GM13976 (cell line): ENCODE measurements at places on chromosomes 12 and 14.

- DNase-seq: peak; percentile 73
Observed at GRCh38 chr12:7832059-7832696, 40.5 kb downstream of the SLC2A14 start.

DNA sequence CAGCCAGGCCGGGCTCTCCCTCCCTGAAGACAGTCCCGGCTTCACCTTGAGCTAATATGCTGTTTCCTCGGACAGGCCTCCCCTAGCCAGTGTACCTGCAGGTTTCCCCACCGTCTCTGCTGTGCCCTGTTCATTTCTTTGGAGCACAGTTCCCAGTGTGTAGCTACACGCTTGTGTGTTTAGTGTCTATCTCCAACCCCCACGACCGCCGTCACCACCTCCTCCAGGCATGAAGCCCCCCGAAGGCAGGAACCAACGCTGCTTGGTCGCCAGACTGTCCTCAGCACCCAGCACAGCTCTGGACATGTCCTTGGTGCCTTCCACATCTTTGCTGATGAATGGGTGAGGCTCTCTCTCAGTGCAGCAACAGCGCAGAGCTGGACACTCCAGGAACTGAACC lies 26.2 kb upstream of the PLEKHG6 start:
- no peak for DNase-seq

DNA sequence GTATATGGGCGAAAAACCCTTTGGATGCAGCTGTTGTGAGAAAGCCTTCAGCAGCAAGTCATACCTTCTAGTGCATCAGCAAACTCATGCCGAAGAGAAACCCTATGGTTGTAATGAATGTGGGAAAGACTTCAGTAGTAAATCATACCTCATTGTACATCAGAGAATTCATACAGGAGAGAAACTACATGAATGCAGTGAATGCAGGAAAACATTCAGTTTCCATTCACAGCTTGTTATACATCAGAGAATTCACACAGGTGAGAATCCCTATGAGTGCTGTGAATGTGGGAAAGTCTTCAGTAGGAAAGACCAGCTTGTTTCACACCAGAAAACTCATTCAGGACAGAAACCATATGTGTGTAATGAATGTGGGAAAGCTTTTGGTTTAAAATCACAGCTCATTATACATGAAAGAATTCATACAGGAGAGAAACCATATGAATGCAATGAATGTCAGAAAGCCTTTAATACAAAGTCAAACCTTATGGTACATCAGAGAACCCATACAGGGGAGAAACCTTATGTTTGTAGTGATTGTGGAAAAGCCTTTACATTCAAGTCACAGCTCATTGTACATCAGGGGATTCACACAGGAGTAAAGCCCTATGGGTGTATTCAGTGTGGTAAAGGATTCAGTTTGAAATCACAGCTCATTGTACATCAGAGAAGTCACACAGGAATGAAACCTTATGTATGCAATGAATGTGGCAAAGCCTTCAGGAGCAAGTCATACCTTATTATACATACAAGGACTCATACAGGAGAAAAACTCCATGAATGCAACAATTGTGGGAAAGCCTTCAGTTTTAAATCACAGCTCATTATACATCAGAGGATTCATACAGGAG lies 21.4 kb downstream of the ZNF268 start:
- no peak for DNase-seq

DNA sequence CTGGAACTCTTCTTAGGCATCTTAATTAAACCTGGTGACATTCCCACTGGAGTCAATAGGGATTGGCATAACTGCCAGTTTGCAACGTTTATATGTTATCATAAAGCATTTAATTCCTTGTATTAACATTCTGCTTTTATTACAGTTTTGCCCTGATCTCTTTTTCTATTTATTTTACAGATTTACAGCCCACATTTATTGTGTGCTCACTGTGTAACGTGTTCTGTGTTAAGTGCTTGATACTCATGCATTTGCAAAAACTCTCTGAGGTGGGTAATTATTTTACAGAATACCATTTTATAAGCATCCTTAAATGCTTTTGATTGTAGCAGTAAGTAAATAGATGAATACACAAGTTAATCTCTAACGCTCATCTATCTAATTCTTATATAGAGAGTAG lies 341.5 kb upstream of the FAR2 start:
- no peak for DNase-seq

DNA sequence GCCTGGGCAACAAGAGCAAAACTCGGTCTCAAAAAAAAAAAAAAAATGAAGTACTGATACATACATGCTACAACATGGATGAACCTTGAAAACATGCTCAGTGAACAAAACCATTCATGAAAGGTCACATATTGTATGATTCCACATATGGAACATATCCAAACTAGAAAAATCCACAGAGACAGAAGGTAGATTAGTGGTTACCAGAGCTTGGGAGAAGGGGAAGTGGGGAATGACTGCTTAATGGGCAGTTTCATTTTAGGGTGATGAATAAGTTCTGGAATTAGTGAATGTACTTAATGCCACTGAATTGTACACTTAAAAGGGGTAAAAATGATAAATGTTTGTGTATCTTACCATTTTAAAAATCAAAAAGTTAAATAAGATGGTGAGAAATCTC lies 2.7 kb downstream of the ITGB7 start:
- DNase-seq: no peak

GRCh38 chr14:100422556-100423316 lies 99.6 kb downstream of the SLC25A47 start:
- no peak for DNase-seq

DNA sequence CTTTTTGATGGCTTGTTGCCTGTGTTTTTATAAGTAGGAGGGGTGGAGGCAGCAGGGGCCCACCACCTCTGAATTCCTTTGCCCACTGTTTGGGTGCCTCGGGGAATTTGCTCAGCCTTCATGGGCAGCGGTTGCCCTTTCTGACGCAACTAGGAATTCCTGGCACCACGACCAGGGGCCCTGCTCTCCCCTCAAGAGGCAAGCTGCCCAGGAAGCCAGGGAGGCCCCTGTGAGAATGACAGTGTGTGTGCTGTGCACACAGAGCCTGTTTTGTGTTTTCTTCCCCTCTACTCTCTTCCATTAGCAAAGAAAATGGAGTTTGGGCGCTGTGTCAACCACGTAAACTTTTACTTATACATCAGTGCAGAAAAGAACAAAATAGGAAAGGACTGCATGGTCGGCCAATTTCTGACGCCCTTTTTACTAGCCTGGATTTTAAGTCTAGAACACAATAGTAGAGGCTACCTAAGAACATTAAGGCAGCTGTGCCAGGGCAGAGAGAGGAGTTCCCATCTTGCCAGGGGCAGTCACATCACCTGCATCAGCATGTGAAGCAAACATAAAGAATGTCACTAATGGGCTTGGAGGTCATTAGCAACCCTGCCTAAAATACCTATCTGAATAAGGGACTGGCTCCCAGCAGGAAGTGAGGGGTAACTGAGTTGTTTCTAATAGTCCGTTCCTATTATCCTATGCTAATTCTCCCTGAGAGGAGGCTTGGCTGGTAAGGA lies 17.9 kb upstream of the PTGR2 start:
- no peak for DNase-seq
